ENCODE measurements at places on chromosomes 4 and X.

DNA sequence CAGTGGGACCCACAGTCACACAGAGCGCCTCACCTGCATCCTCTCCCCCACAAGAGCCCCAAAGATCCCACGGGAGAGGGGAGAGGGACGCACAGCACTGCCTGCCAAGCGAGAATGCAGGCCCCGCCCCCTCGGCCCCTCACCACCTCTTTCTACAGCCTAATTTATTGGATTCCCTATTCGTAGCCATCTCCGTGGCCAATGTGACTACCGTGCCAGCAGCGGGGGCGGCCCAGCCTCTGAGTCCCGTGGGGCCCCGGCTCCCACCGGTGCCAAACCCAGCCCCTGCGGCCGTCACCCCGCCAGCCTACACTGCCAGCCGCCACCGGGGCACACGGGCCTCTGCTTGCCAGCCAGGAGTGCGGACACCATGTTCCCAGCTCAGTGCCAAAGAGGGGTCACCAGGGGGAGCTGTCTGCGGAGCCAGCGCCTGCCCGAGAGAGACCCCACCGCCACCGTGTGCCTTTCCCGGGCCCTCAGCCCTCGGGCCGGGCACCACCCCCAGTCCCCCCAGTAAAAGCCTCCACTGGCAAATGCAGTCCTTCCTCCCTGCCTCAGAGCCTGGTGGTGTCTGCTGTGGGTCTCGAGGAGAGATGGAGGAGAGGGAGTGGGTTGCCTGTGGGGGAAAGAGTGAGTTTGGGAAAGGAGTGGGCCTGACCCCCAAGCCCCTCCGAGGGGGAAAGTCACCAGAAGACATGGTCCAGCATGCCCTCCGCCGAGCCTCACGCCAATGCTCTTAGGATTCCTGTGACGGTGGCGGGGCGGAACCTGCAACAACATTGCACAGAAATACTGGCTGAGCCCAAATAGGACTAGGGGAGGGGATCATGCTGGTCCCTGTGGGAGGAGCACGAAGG, 19.6 kb upstream of the PLXNB3 start:
- DNase-seq, result no peak

DNA sequence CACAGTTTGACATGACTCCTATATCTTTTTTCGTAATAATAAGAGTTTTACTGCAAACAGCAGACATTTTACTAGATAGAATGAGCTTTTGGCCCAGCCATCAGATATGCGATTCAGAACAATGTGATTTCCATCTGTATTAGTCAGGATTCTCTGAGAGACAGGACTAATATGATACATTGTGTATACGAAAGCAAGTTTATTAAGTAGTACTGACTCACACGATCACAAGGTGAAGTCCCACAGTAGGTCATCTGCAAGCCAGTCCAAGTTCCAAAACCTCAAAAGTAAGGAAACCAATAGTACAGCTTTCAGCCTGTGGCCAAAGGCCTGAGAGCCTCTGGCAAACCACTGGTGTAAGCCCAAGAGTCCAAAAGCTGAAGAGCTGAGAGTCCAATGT, 24.1 kb downstream of the CXCL8 start:
- DNase-seq, result no peak

DNA sequence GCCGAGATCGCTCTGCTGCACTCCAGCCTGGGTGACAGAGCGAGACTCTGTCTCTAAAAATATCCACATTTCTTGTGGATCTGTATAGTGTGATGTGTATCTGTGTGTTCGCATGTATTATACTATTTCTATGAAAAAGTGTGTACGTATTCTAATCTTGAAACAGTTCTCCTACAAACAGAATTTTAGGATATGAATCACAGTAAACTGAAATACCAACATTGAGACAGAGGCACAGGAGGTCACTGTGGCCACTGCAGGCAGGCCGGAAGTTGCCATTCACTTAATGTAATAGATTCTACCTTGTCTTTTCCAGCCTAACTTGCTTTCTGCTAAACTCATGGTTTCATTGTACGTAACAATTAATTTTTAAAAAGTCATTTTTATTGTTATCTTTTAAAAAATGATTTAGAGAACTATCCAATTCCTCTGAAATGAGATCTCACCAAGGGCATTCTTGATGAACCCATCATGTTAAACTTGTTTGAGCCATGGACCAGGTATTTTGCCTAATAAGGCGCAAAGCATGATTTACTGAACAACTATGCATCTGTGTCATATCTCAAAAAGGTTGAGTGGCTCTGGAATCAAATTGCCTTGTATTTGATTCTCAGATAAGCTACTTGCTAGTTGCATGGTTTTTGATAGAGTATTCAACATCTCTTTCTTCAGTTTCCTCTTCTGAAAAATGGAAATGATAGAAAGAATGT, 154.9 kb upstream of the GYPA start:
- no peak for DNase-seq

DNA sequence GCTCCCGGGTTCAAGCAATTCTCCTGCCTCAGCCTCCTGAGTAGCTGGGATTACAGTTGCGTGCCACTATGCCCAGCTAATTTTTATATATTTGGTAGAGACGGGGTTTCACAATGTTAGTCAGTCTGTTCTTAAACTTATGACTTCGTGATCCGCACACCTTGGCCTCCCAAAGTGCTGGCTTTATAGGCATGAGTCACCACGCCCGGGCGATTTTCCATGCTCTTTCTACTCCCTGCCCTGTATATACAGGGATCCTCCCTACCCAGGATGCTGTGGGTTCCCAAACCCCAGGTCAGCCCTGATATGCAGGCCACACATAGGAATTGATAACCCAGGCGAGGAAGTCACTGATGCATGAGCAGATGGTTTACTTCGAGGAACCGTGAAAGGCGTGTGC, 31.4 kb downstream of the SSX5 start:
- no peak for DNase-seq

DNA sequence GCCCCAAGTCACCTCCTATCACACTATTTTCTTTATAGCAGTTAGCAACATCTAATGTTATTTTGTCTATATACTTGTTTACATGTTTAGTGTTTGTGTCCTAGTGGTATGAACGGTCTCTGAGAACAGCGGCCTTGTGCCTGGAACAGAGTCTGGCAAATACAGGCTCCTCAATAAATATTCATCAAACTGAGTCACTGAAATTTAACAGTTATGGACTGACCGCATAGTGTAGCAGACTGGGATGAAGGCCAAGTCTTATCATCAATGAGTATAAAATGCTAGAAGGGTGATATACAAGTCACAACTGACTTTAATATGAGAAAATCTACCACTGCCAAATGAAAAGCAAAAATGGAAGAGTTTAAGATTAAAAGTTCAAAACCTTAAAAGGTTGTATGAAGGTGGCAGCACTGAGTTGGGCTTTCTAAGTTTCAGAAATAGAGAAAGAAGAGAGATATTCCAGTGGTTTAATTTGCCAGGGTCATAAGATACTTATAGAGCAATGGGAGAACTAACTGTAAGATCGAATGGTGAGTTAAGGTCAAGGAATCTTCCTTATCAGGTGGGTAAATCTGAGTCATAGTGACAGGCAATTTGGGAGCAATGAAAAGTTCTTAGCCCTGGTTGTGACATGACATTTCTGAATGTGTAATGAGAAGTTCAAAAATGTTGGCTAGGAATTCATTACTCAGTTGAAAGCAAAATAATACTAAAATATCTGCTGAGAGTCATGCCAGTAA, 34.9 kb downstream of the ELOVL6 start:
- no peak for DNase-seq

DNA sequence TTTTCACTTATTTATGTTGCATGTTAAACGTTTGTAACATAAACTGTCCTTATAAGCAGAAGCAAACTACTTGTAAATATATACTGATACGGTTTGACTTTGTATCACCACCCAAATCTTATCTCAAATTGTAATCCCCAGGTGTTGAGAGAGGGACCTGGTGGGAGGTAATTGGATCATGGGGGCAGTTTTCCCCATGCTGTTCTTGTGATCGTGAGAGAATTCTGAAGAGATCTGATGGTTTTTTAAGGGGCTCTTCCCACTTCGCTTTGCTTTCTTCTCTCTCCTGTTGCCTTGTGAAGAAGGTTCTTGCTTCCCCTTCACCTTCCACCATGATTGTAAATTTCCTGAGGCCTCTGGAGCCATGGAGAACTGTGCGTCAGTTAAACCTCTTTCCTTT, 87.1 kb upstream of the MAPK10 start:
- DNase-seq, result no peak

DNA sequence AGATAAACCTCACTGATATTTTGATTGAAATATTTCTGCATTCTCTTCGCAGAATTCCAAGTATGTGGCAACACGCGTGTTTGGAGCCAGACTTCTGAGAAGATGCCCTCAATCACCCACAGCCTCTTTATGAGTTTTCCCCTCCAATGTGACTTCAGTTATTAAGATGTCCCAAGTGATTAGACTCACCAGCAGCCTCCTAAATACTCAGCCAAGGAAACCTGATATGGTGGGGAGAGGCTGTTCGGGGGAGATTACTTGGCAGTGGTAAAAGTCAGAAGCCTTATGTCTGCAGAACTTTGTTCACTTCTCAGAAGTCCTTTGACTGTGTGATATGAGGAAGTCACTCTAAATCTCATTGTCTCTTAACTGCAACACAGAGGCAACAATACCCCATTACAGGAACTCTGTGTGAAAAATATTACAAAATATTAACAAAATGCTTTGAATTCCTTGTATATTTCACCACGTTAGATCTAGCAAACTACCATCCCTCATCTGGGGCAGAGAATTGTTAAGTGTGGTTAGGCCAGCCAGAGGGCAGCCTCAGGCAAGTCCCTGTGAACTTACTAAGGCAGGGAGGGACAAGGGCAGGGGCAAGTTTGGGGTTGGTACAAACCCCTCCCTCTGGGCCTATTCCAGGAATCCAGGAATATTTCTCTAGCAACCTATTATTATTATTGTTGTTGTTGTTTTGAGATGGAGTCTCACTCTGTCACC, 151.4 kb upstream of the USP9X start:
- DNase-seq, result no peak

DNA sequence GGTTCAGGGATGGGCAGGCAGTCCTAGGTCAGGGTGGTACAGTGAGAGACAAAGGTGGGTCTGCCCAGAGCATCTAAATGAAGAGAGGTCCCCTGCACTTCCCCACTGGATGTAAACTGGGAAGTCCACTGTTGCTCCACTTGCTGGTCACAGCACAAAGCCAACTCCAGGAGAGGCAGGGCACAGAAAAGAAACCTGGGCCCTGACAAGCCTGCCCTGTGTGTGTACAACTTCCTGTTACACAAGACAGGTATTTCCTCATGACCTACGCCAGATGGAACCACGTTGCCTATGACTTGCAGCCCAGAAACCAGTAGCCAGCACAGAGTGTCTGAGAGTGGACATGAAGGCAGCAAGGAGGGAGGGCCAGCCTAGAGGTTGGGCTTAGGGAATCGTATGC, 161.8 kb downstream of the SH3KBP1 start:
- DNase-seq, result no peak

- no peak for DNase-seq
Observed at GRCh38 chr4:169243825-169244609, 26.7 kb downstream of the SH3RF1 start.

GRCh38 chrX:110241816-110242215, 76.1 kb downstream of the AMMECR1 start:
- DNase-seq, result no peak

- DNase-seq, result no peak
Observed at GRCh38 chr4:116016201-116016600, 902.8 kb upstream of the NDST4 start.

GRCh38 chr4:55378617-55379467, 16.9 kb upstream of the TMEM165 start:
- DNase-seq, result no peak

GRCh38 chrX:38675856-38676255, 114.5 kb downstream of the TSPAN7 start:
- DNase-seq, result no peak

- DNase-seq, result no peak
Observed at GRCh38 chr4:143377611-143378099, 41.0 kb downstream of the GAB1 start.

DNA sequence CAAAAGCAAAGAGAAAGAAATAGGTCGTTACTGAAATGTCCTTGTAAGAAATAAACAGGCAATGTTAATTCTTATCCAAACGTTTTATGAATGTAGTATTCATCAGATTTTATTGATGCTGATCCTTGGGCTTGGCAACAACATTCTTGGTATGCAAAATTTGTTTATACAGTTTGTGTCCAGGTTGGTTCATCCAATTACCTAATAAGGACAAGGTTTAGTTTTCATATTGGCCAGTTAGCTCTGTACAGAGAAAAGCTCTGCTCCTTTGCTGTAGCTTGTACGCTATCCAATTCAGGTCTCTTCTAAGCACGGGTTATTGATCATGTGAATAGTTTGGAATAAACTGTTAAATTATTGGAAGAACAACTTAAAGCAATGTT, 14.4 kb upstream of the CCNG2 start:
- DNase-seq, result no peak

GRCh38 chrX:51641421-51642021, 22.8 kb upstream of the CENPVL3 start:
- DNase-seq, result no peak

- DNase-seq, result no peak
Observed at GRCh38 chrX:84748965-84749656, 246.9 kb upstream of the HDX start.

- DNase-seq, result no peak
Observed at GRCh38 chrX:150270622-150271021, 92.5 kb upstream of the MAMLD1 start.

DNA sequence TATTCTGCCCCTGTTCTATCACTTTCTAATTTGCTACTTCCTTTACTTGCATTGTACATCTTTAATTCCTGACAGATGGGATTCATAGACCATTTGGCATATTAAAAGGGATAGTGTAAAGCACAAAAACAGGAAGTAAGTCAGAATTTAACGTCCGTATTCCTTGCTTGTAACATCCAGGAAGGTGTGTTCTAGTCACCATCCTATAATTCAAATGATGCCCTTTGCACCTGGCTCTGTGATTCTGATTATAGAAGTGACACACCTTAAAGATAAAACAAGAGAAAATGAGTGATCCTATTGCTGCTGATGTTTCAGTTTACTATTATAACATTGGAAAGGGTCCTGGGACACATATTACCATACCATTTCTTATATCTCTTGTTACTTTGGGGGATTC, 238.7 kb upstream of the NR3C2 start:
- DNase-seq, result no peak

- no peak for DNase-seq
Observed at GRCh38 chr4:110371016-110371770, 104.8 kb upstream of the ENPEP start.

DNA sequence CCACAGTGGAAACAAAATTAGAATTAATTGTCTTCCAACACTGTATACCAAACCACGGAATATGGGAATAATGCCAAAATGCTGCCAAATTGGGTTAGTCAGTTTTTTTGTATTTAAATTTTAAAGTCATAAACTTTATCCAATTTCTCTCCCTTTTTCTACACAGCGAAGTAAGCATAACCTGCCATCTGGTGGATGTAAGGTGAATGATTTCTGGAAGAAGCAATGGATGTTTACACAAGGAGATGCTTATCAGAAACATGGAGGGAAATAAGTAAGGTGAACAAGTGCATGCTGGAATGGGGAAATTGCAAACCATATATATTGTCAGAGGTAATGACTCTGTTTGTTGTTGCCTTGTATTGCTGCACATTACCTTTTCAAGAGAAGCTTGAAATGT, 691.9 kb downstream of the TECRL start:
- DNase-seq, result no peak

- no peak for DNase-seq
Observed at GRCh38 chrX:93874554-93874953, 200.5 kb downstream of the FAM133A start.

GRCh38 chr4:143728166-143728565, 27.7 kb upstream of the FREM3 start:
- no peak for DNase-seq
